Stimulated activated CD8-positive, alpha-beta memory T cell treated with anti-CD3 and anti-CD28 coated beads, Interleukin-15, amount 100 ng/mL, for 4 hours (primary cell): ENCODE measurements at places on chromosomes 5 and 9.

DNA sequence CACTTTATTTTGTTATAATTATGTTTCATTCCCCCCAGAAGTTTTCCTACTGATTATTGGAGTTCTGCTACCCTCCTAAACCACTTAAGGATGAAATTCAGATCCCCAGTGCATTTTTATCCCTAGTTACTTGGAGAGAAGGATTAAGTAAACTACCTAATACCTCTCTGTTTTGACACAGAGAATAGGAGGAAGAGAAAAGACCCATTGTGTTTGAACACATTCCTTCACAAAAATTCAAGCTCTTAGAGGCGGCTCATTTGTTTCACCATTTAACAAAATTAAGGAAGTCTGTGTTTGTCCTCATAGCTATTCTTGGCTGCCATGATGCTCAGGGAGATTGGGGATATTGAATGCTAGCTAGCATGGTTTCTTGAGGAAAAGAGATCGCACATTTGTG lies 492.6 kb downstream of the EBF1 start:
- DNase-seq, result no peak

DNA sequence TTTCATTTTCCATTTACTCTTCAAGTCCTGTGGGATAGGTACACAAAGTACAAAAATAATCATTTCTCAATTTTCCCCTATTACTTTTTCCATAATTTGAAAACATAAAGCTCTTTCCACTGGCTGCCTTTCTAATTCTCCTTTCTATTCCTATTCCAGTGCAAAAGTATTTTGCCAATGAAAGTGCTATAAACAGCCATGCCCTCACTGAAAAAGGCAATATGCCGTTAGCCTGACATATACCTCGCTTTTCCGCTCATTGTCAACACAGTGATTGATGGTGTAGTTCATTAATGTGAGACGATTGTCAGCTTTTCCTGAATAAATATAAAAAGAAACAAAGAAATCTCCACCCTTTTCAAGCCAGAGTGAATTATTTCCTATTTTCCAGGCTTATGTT lies 97.5 kb downstream of the EBF1 start:
- no peak for DNase-seq

- DNase-seq, result no peak
Observed at GRCh38 chr5:72951671-72952468, 4.0 kb upstream of the FCHO2 start.

DNA sequence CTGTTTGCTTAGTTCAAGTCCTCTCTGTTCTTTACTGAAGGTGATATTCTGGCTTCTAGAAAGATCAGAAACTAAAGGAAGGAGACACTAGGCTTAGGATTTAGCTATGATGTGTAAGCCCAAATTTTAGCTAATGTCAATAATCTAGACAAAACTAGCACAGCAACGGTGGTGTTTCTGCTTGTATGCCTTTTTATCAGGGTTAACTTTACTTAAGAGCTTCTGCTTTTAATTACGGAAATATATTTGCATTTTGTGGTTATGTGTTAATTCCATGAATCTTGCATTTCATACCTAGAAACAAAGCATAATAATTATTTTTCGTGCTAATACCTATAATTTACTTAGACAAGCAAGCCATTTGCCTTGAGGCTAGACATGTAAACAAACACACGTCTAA lies 96.1 kb downstream of the PAX5 start:
- DNase-seq, result no peak
